ENCODE measurements at places on chromosomes 7 and 10.

GRCh38 chr7:4822677-4823076 lies 39.2 kb downstream of the PAPOLB start:
- DNase-seq: no peak

- DNase-seq: peak; percentile 54
These were observed 33.5 kb upstream of the ENO4 start for GRCh38 chr10:116815641-116816415.

GRCh38 chr7:106450716-106451115 lies 165.9 kb upstream of the NAMPT start:
- DNase-seq: no peak

DNA sequence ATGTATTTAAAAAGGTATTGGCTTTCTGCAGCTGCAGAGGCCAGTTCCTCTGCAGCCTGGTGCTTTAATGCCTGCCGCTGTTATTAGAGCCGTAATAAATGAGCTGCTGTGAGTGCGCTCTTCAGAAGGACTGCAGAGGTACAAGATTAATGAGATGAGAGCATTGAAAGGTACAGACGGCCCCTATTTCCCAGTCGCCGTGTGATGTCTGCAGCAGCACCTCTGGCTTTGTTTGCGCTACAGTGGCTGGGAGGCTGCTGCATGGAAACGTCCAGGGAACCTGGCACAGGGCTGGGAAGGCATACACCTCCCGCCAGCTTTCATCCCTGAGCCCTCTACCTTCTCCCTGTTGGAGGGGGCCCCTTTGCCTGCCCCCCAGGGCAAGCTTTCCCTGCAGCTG lies 383.8 kb upstream of the ZMIZ1 start:
- DNase-seq: no peak

GRCh38 chr7:157542068-157543021 lies 205.5 kb downstream of the DNAJB6 start:
- no peak for DNase-seq

- no peak for DNase-seq
These were observed 6.3 kb downstream of the COL28A1 start for GRCh38 chr7:7529328-7529727.

- no peak for DNase-seq
These were observed 19.5 kb upstream of the EIF5AL1 start for GRCh38 chr10:79492839-79493238.

DNA sequence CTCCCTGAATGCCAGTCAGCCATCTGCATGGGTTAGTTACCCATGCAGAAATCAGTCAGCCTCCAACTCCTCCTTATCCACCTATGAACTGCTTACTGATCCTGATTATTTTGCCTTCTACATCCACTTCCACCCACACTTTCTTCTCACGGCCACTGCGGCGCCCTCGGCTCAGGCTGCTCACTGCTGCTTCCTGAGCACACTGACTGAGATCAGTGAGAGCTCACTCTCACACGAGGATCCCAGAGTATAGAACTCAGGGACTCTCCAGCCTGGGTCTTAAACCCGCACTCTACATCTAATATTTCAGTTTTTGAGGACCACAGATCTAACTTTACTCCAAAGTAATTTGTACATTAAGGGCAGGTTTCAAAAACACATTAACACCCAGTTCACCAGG lies 64.4 kb downstream of the GRB10 start:
- no peak for DNase-seq

DNA sequence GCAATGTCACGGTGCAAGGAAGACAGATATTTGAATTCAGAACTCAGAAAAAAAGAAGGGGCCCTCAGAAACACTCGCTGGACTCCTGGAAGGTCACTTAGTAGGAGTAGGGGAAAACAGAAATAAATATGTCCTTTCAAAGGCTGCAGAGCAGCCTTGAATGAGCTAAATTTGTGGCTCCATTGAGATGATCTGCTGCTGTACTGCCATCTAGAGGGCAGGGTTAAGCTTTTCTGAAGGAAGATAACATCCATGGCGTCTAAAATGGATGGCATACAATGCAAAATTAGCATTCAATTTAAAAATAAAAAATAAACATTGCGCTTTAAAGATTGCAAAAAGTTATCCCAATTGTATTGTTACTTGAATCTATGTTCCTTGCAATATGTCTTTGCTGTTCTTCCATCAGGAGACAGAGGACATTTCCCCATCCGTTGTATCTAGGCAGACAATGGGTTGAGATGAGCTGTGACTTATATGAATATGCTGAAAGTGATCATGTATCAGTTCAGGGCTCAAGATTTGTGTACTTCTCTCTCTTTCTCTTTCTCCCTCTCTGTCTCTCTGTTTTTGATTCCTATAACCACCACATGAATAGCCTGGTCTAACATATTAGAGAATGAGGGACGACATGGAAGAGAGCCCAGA lies 642.2 kb downstream of the SH2D4B start:
- DNase-seq: peak; percentile 26

- DNase-seq: peak; percentile 4
These were observed 6.3 kb downstream of the RAPGEF5 start for GRCh38 chr7:22350466-22351328.

GRCh38 chr7:105210721-105211205 lies 178.0 kb downstream of the SRPK2 start:
- DNase-seq: no peak

DNA sequence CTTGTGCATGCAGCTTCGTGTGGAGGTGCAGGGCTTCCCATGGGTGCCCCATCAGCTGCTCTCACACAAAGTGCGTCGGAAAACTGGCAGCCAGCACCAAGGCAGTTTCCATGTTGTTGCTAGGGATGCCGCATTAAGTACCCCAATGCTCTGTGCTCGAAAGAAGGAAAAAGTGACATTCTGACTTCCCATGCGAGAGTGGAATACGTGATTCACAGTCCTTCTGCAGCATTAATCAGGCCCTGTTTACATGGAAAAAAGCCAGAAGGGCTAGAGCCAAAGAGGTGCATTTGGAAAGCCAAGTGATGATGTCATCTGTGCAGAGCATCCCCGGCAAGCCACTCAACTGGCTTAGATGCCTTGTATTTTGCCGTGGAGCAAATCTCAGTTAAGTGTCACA lies 258.3 kb downstream of the GATA3 start:
- no peak for DNase-seq

GRCh38 chr7:106281585-106282318 lies 3.0 kb downstream of the NAMPT start:
- DNase-seq: no peak

- DNase-seq: peak; percentile 98
These were observed 250.3 kb downstream of the SNX13 start for GRCh38 chr7:17690030-17690429.

DNA sequence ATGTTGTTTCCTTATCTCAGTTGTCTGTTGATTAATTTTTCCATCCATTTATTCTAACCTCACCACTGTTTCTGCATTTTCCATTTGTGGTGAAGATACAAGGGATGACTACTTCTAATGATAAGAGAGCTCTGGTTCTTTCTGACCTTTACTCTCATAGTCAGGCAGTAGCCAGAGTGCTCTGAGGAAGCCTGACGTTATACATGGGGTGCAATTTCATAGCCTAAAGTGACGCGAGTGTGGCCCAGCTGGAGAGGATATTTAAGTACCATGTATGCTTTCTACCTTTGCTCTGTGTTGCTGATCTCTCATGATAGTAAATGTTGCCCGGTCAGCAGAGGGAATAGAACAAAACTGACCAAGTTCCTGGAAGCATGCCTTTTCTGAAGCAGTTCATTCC lies 33.9 kb upstream of the CYCS start:
- no peak for DNase-seq

DNA sequence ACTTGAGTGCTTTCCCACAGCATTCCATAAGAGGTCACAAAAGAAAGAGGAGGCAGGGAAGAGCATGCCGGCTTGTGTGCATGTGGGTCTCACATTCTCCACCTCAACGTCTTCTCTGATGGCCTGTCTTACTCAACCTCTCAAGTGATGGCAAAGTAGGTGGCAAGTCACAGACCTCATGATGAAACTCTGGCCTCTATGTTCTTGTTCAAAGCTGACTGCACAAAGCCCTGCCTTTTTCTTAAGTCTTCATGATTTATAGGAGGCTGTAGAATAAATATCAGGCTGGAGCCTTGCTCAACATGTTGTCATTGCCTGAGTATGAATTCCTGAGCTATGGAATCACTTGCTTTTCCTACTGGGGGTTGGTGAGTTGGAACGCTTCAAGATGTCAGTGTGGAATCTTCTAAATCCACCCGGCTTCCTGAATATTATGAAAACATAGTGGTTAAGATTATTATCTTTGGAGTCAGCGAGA lies 213.6 kb upstream of the INHBA start:
- peak; percentile 100 for DNase-seq

DNA sequence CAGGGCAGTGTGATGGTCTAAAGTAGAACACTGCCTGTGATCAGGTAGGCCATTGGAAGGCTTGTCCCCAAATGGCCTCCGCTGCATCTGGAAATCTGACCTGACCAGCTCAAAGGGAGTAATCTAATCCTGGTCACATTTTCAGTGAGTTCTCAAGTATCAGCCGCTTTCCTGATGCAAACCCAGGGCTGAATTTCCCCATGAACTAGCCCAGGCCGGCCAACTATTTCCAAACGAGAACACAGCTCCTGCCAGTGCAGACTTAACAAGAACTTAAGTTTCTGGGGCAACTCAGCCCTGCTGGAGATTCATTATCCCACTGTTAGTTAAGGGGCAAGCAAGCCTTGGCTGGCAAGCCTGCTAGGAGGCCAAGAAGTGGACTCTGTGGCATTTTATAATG lies 59.6 kb upstream of the FAM180A start:
- DNase-seq: no peak

GRCh38 chr7:22268884-22269421 lies 88.0 kb downstream of the RAPGEF5 start:
- DNase-seq: no peak

DNA sequence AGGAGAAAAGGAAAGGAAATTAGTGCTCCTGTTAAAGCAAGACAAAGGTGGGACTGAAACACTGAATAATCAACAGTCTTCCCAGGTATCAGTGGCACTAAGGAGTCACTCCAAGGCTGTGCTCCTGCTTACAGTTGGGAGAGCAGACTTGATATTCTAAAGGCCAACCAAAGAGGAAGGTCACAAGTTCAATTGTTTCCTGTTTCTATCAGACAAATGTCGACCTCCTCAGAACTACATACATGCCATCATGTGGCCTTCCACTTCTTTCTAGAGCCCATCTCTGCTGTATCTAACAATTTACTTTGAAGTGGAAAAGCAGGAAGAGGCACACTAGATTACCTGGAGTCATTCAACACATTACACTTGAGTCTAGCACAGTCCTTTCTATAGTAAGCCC lies 3.4 kb downstream of the ZNF239 start:
- DNase-seq: no peak

- DNase-seq: no peak
These were observed 954.3 kb downstream of the CNTNAP2 start for GRCh38 chr7:147070886-147071285.

DNA sequence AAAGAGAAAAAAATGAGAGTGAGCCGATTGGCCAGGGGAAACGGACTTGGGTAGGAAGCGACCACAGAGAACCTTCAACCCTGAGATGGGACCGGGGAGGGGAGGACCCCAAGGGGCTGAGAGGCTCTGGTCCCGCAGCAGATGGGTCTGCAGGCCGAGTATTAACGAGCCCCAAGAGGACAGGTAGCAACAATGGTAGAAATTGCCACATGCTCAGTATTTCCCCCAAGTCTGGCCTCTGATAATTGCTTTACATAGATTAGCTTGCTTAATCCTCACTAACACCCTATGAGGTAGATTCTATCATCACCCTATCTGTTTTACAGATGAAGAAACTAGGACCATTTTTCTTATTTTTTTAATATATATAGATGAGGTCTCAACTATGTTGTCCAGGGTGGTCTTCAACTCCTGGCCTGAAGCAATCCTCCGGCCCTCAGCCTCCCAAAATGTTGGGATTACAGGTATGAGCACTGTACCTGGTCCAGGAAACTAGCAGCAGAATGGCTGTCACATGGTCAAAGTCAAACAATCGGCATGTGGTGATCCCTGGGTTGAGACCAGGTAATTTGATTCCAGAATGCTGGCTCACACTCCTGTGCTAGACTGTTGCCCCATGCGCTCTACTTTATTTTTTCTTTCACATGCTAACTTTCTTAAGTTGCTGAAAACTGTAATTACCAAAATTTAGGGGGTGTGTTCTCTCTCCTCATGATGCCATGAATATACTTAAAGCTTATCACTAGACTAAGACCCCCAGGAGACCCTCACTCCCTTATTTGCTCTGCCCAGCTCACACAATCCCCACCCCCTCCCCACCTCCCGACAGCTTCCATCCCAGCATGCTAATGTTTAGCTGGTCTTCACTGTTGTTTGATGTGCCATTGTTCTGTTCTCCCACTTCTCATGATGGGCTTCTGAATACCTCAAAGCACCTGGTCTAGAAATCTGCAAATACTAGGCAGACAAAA lies 67.9 kb upstream of the AFAP1L2 start:
- DNase-seq: no peak

- DNase-seq: no peak
These were observed 14.2 kb downstream of the NRP1 start for GRCh38 chr10:33320288-33320687.

DNA sequence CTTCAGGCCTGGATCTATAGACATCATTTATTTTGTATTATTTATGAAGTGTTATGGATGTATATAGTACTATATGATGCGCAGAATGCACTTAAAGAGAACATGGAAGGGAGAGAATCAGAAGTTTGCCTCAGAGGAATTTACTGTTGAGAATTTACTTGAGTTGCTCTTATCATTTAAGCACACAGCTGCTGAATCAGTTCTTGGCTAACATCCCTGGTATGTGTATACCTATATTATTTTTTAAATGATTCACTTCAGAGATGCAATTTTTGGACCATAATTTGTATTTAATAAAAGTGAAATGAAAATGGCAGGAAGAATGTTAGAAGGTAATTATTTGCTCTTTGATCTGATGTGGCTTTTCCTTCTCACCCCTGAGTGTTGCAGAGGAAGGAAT lies 191.6 kb downstream of the BICC1 start:
- peak; percentile 38 for DNase-seq

GRCh38 chr7:151416941-151417315 lies 7.1 kb upstream of the WDR86 start:
- DNase-seq: no peak

DNA sequence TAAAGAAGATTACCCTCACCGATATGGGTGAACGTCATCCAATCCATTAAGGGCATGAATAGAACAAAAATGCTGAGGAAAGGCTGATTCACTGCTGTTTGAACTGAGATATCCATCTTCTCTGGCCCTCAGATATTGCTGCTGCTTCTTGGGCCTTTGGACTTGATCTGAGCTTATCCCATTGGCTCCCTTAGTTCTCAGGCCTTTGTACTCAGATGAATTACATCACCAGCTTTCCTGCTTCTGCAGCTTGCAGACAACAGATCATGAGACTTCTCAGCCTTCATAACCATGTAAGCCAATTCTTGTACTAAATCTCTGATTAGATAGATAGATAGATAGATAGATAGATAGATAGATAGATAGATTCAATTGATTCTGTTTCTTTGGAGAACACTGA lies 40.2 kb downstream of the CYCS start:
- DNase-seq: no peak

All from fibroblast of skin of scalp (primary cell).